ENCODE measurements at places on chromosomes 1 and 21.
A peak's percentile ranks its signal among the peaks of the same experiment; 100 is the strongest.

GRCh38 chr1:68293609-68294366, 61.5 kb upstream of the WLS start:
- DNase-seq = peak; percentile 23

DNA sequence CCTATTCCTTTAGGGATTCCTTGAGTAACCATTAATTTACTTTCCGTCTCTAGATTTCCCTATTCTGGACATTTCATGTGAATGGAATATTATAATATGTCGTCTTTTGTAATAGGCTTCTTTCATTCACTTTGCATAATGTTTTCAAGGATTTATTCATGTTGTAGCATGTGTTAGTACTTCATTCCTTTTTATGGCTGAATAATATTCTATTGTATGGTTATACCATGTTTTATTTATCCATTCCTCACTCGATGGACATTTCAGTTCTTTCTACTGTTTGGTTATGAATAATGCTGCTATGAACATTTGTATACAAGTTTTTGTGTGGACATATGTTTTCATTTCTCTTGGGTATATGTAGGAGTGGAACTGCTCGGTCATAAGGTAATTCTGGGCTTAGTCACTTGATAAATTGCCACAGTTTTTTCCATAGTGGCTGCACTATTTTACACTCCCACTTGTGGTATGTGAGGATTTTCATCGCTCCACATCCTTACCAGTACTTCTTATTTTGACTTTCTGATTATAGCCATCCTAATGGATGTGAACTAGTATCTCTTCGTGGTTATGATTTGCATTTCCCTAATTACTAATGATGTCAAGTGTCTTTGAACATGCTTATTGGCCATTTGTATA, 17.7 kb downstream of the PPP2R5A start:
- DNase-seq = peak; percentile 88

GRCh38 chr21:33032434-33033047, 6.8 kb downstream of the OLIG2 start:
- DNase-seq = no peak

DNA sequence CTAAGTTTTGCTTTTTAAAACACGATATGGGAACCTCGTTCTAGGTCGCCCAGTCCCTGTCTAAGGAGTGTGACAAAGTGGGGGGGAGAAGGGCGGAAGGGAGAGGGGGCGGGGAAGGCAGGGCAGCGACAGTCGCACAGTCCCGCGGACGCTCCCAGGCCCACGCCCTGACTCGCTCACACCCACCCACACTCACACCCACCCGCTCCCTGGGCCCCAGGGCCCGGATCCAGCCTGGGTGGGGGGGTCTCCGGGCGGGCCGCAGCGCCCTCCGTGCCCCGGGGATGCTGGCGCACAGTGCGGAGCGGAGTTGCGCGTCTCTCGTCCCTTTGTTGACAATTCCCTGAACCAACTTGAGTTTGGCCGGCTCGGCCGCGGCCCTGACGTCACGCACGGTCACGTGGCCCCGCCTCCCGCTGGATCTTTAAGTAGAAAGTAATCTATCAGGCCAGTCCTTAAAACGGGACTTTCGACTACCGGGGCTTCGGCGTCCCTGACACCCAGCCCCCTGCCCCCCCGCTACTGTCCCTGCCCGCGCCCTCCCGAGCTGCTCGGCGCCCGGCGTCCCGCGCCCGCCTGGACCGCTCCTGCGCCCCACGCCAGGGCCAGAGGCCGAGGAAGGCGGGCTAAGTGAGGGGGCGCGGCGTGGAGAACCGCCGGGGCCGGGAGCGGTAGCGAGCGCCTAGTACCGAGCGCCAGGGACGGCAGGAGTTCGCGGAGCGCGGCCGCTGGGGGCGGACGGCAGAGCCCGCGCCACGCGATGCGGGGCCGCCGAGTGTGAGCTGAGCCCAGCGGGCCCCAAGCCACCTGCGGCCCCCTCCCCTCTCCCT, at the start of gene FOXD3:
Gene FOXD3, plus strand, starts transcription at position 454 of the 830 bp plus-strand sequence. CDS start 492 bp downstream, outside the sequence.
- peak; percentile 49 for DNase-seq

DNA sequence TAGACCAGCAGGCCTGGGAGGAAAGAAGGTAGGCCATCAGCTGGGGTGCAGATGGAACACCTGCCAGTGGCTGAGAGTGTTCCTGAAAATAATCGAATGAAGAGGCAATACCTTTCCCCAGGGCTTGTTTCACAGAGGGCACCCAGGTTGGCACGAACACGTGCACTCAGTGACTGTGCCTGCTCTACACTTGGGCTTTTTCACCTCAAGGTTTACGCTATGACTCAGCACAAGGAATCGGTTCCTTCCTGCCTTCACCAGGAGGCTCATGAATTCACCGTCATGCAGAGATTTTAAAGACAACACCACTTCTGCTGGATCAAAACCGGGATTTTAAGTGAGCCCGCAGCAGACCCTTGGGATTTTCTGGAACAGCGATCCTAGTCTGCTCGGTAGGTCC, 118.5 kb upstream of the ADAR start:
- DNase-seq = no peak

DNA sequence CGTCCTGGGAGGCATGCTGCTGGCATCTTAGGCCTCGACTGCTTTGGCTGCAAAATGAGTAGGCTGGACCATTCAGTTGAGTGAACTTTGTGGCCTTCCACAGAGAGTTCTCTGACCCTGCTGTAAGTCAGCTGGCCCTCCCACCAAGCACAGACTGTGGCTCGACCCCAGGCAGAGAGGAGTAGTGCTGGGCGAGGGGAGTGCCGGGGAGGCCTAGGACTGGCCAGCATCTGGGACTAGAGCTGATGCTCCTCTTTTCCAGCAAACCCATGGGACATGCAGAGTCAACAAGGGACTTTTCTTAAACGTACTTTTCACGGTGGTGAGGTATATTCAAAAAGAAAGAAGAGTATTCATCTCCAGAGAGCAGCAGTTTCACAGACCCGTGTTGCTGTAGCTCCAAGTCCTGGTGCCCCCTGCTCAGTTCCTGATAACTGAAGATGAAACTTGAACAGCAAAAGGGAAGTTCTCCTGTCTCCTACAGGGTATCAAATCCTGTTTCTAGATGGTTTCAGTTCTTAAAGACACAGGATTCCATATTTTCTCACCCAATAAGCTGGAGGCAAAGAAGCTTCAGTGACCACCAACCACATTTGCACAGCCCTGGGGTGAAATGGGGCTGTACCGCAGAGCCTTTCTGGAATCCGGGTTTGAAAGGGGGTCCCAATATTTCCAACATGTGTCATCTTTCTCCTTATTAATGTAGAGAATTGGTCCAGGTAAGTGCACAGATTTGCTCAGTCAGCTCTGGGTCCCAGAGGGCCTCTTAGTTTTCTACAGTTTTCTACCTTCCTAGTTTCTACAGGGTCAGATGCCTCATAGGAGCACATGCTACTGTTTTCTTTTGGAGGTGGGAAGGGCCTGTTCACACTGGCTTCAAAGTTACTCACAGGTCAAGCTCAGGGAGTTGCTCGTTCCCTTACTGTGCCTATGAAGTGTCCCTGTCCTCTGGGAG, 20.9 kb downstream of the BATF3 start:
- DNase-seq = no peak

- peak; percentile 87 for DNase-seq
Measured at GRCh38 chr1:185853739-185854138, 119.5 kb downstream of the HMCN1 start.

GRCh38 chr1:159854693-159855192, 7.7 kb downstream of the VSIG8 start:
- DNase-seq = peak; percentile 81

- DNase-seq = no peak
Measured at GRCh38 chr1:86149591-86149990, 7.0 kb downstream of the COL24A1 start.

GRCh38 chr1:93567255-93567918, 114.2 kb downstream of the BCAR3 start:
- DNase-seq = peak; percentile 96

- no peak for DNase-seq
Measured at GRCh38 chr1:6235296-6235677, 477 bp downstream of the ICMT start.

DNA sequence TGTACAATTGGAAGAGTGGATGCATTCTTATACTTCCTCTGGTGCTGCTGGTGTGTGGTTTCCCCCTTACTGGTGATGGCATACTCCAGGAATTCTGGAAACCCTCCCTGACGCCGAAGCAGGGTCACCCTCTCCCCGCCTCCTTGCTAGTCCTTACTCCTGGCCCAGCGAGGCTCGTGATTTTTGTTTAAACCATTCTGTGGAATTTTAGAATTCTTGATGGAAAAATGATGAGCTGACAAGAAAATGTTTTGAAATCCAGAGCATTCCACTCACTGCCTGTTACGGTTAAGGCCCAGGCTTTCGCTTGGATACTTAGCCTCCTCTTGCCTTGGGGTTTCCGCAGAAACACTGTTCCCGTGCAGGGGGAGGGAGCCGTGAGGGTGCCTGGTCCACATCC, 41.1 kb downstream of the IL6R start:
- DNase-seq = peak; percentile 73

- no peak for DNase-seq
Measured at GRCh38 chr1:247445526-247446356, 12.2 kb downstream of the OR2B11 start.

DNA sequence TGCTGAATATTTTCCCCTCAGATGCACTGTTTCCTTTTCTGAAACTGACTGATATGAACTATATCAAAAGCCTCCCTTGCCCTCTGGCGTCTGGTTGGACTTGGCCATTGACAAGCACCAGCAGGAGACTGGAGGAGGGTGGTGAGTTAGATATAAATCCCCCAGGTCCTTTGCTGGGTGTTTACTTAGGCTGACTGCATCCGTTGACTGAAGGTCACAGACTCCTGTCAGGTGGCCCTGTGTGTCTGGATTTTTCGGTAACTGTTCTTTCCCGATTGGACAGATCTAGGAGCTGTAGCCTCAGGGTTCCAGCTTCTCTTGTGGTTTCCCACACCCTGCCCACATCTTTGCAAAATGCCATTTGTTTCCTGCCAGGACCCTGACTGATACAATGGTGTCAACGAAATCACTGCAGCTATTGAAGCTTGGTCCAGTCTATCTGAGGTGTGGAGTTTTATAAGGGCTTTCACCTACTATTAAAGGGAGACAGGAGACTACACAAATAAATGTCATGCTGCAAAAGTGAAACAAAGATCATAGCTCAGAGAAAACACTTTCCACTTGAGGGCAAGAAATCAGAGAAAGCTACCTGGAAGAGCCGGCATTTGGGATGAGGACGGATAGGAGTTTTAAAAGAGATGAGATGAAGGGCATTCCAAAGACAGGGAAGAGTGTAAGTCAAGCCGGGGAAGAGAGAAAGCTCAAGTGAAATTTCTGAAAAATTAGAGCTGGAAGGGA, 1.5 kb upstream of the MAGI3 start:
- DNase-seq = no peak

- peak; percentile 25 for DNase-seq
Measured at GRCh38 chr1:227996187-227996950, 10.4 kb upstream of the WNT3A start.

DNA sequence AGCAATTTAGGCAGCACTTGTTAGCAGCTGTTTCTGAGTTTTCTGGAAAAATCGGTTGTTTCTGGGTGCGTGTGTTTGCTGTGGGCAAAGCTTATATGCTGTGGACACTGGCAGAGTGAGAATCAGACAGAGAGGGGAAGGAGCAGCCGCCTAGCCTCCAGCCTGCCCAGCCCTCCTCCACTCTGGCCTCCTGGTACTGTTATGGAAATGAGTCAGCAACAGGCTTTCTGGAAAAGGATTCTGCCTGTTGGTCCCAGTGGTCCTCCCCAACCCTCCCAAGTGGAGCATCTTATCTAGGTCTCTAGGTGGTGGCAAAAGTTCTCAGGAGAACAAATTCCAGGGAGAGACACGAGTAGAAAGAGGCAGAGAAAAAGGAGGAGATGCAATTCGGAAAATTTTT, 42.2 kb upstream of the GOLT1A start:
- peak; percentile 45 for DNase-seq

GRCh38 chr1:242870966-242871365, 346.5 kb upstream of the PLD5 start:
- no peak for DNase-seq

DNA sequence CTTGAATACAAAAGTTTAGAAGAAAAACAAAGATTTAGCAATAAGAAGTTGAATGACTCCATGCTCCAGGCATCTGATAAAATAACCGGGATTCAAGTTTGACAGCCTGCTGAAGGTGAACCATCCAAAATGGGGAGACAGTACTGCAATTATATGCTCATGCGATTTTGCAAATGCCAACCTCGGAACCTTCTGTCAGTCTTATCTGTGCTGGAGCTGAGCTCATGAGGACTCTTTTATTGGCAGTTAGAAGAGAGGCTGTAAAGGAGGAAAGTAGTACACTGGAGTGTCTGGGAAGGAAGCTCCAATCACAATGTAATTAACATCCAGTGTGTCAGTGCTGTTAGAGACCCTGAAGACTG, 170.0 kb downstream of the GALNT2 start:
- DNase-seq = no peak

DNA sequence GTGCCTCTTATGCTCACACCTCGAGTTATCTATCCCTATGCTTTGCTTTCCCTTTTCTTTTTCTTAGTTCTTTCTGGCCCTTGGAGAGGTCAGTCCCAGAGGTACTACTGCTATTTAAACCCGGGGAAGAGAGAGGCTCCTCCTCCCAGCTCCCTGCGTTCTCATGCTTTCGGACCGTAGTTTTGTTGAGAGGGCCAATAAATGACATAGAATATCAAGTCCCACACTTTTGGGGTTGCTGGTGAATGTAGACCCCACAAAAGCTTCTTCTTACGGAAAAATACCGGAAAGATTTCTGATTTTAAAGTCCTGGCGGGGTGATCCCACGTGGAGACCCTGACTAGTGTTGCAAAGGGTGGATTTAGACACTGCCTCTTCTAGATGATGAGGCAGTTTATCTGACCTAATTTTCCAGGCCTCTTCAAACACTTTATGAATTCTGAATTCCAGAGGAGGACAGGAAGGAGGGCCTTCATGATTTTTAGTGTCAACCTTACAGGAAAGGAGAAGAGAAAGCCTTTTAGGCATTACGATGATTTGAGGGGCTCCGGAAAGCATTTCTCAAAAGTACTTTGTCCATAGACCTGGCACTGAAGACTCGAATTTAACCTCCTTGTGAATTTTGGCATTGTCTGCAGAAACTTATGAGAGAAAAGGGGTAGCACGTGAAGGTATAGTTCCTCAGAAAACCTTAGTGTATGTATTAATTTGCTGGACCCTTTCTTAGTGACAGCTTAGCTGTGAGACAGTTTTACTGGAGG, 694 bp downstream of the TMEM167B start:
- DNase-seq = peak; percentile 61

DNA sequence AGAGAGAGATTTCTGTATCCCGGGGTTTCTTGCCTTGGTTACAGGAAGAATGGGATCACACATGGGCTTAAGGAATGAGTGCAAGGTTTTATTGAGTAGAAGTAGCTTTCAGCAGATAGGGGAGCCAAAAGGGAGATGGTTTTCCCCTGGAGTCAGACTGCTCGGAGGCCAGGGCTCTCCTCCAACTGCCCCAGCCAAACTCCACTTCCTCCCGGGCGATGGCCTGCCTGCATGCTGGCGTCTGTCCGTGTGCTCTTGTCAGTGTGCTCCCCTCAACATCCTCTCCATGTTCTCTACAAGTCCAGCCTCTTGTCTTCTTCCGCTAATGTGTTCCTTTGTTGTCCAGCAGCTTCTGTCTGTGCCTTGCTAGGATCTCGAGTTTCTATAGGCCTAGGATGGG, 421.3 kb upstream of the ADGRL2 start:
- DNase-seq = no peak

DNA sequence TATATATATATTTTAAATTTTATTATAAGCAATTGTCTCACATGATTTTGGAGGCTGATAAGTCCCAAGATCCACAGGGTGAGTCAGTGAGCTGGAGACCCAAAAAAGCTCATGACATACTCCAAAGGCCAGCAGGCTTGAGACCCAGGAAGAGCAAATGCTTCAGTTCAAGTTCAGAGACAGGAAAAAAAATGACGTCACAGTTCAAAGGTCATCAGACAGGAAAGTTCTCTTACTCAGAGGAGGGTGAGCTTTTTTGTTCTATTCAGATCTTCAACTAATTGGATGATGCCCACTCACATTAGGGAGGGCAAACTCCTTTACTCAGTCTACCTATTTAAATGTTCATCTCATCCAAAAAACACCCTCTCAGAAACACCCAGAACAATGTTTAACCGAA, 18.2 kb downstream of the RXRG start:
- DNase-seq = no peak

Data from fibroblast of mammary gland (primary cell).